Right ventricle myocardium superior (tissue), 1 donor: ENCODE measurements at places on chromosomes 13 and 19. TPM values are rescaled to one million over a fixed set of nuclear protein-coding genes. Genes with fewer than 3 reads are reported as not detected.
A peak's percentile ranks its signal among the peaks of the same experiment; 100 is the strongest.

DNA sequence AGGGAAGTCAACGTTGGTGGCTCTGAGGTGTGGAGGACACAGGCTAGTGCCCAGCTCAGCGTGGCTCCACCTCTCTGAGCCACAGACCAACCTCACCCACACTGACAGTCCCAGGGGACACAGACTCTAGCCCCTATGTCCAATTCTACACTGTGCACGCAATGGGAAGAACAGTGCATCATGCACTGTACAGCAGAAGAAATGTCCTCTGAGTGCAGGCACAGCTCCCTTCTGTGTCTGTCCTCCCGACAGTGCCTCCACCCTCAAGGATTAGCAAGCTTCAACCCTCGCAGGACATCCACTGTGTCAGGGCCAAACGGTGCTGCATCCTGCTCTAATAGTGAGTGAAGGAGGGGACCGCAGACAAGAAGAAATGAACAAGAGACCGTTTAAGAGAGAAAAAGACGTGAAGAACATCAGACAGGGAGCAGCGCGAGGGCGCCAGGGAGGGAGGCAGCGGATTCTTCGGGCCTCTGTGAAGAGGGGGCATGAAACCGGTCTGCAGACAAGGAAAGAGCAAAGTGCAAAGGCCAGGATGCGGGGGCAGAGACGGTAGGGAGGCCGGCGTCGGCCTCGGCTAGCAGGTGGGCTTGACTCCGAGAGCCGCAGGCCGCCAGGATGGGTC, 681 bp downstream of the ZNF837 start:
- DNase-seq, result no peak

DNA sequence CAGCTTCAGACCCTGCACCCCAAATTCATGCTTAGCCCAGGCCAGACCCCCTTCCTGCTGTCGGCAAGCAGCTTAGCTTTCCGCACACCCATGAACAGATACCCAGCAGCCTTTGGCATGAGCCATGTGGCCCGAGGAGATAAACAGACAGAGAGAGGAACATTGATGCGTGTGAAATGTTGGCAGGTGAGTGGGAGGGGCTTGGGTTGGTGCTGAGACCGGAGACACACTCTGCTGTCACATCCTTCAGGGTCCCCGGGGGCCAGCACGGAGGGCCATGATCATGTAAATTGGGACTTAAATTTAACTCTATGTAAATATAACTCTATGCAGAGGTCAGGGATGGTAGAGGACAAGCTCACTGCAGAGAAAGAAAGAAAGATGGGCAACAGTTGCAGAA, 1.5 kb downstream of the CD22 start:
- DNase-seq, result peak; percentile 32

GRCh38 chr19:9786342-9786741, 17.8 kb upstream of the ZNF846 start:
- DNase-seq, result no peak

GRCh38 chr19:40700083-40700482, 9.6 kb upstream of the NUMBL start:
- DNase-seq, result no peak

PRTN3 gene
- total RNA-seq, result not detected

TEKTIP1 gene
- total RNA-seq, result 0.46 TPM

ZNF433 gene
- 3.8 TPM for total RNA-seq

ATXN8OS gene
- not detected for total RNA-seq

GPR12 gene
- total RNA-seq, result 0.13 TPM
